ENCODE measurements at places on chromosomes 1 and 21.

DNA sequence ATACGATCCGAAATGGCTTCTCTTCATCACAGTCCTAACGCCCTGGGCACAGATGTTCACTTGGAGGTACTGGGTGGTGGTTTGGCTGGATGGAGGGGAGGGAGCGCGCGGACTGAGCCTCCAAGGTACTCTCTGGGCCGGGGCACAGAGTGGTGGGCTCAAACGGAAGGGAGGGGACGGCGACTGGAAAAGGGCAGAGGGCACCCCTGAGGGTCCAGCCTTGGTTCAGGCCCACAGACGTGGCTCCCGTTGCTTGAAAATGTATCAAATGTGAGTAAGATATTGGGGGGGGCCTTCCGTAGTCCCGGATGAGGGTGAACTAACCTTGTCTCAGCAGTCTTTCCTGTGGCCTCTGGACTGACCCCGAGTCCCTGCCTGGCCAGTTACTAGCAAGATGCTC lies 463 bp downstream of the IL12RB2 start:
- DNase-seq = no peak

GRCh38 chr1:48028218-48029069 lies 31.3 kb upstream of the TRABD2B start:
- DNase-seq = peak; percentile 87

GRCh38 chr1:118326960-118327629 lies 142.1 kb upstream of the SPAG17 start:
- no peak for DNase-seq

DNA sequence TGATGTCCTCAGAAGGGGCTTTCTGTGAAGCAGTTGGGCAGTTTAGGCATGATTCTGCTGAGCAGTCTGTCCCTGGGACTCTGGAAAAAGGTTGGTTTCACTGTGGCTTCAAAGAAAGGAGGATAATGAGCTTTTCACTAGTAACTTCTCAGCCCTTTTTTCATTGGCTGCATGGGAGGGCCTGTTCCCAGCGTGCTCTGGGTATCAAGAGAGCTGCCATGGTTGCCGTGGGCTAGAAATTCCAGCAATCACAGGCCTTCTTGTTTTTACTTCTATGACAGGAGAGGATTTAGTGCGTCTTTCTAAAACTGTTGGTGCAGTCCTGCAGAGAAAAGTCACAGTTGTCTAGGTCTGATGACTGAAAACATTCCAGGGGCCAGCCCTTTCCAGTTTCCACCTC lies 7.2 kb downstream of the SZRD1 start:
- DNase-seq = no peak

DNA sequence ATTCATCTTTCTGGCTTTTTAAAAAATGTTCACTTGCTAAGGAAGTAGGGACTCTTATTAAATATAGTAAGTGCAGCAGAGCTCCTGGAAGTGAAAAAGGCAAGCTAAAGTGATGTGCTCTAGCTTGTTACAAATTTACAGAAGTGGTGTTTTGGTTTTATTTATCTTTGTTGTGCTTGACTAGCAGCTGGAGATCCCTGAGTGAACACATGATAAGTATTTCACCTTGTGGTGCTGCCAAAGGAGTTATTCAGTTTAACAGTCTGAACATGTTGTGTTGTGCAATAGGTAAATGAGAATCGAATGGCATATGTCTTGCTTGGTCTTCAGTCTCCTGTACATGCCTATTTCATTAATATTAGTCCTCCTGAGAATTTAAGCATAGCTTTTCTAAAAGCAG lies 315.7 kb downstream of the TPR start:
- peak; percentile 91 for DNase-seq

DNA sequence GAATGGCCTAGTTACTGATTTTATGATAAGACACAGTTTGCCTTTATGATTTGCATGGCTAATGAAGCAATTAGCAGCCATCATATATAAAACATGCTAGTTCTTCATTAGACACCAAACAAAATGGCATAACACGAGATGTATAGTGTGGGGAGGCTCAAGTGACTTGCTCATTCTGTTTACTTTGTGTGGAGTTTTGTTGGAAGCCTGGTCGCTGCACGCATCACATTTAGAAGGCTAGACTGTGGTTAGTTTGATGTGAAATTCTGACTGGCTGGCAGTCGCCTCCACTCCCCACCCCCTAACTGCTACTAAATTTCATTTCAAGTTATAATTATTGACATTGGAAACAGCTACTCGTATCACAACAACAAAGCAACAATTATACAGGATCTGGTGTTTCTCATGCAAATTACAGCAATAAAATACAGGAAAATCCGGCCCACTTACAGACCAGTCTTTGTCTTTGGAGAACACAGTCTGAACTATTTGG lies 356.1 kb downstream of the LMO4 start:
- peak; percentile 51 for DNase-seq

DNA sequence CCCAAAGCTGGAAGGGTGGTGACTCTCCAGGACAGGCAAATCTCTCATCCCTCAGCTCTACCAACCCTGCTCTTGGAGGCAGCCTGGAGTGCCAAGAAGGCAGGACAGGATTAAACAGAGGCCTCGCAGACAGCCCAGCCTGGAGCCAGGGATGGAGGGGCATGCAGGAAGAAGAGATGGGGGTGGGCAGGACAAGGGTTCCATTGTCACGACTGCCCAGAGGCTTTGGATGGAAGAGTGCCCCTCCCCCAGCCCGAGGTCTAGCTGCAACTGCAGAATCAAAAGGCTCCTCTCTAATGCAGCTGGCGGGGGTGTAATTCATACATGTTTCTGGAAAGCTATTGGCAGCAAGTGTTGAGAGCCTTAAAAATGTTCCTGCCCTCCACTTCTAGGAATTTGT lies 8.8 kb downstream of the RAB7B start:
- DNase-seq = no peak

- DNase-seq = peak; percentile 30
These were observed 795.1 kb downstream of the BRINP3 start for GRCh38 chr1:189682591-189682990.

DNA sequence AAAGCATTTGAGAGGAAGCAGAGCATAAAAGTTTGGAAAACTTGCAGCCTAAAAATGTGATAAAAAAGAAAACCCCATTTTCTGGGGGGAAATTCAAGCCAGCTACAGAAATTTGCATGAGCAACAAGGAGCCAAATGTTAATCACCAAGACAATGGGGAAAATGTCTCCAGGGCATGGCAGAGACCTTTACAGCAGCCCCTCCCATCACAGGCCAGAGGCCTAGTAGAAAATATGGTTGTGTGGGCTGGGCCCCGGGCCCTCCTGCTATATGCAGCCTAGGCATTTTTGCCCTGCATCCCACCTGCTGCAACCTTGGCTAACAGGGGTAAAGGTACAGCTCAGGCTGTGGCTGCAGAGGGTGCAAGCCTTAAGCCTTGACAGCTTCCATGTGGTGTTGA lies 299.6 kb upstream of the NCAM2 start:
- DNase-seq = no peak

GRCh38 chr1:192732787-192733186 lies 76.1 kb upstream of the RGS2 start:
- peak; percentile 15 for DNase-seq

DNA sequence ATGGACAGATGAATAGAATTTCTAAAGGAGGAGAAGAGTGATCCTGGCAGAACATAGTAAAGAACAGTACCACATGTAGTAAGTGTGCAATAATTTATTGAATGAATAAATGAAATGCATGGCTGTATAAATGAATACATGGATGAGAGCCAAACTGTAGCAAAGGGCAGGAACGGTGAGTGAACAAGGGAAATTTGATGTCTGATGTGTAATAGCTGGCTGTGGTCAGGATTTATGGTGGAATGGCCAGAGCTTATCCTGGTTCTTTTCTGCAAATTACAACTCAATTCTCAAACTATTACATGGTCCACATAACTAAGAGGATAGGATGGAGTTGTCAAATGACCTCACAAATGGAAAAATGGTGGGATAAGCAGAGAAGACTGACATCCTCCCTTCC lies 43.2 kb upstream of the ARHGAP29 start:
- no peak for DNase-seq

GRCh38 chr1:207009182-207009850 lies 23.2 kb downstream of the C1orf116 start:
- no peak for DNase-seq

Data from epithelial cell of esophagus (primary cell).